ENCODE measurements at places on chromosomes 5 and 9.

DNA sequence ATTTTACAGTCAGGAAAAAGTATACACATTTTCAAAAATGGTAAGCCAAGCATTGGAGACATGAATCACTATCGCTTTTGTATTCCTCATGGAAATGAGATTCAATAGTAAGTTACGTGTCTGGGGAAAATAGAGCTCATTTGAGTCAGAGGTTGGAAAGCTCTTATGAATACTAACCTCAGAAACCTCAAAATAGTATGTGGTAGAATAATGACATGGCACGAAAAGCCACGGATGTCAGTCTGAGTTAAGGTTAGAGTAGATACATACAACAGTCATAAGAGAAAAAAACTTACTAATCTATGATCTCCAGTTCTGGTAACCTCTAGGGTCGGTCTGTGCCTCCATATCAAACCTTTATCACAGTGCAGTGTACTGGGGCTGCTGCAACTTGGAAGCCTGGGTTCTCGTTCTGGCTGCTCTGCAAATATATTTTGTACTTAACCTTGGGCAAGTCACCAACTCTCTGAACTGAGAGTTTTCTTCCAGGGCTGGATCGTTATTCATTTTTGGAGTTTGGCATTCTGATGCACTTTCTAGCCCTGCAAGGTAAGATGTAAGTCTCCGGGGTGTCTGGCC is 31.8 kb downstream of the MAP1B start:
- peak; percentile 92 for DNase-seq

GRCh38 chr9:116323571-116323970 is 170.0 kb downstream of the PAPPA start:
- no peak for DNase-seq

GRCh38 chr9:115980502-115980901 is 173.1 kb upstream of the PAPPA start:
- DNase-seq = no peak

DNA sequence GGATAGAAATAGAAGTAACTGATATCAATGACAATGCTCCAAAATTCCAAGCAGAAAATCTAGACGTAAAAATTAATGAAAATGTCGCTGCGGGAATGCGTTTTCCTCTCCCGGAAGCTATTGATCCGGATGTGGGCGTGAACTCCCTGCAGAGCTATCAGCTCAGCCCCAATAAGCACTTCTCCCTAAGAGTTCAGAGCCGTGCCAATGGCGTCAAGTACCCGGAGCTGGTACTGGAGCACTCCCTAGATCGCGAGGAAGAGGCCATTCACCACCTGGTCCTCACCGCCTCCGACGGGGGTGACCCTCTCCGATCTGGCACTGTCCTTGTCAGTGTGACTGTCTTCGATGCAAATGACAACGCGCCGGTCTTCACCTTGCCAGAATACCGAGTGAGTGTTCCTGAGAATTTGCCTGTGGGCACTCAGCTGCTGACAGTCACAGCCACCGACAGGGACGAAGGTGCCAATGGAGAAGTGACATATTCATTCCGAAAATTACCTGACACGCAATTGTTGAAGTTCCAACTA is 818 bp downstream of the PCDHGA10 start:
- no peak for DNase-seq

GRCh38 chr5:125214080-125214479 is 467.6 kb upstream of the ZNF608 start:
- no peak for DNase-seq

All from AG04449 (cell line).